GOT3 (cell line): ENCODE measurements at places on chromosomes 3 and 15.

DNA sequence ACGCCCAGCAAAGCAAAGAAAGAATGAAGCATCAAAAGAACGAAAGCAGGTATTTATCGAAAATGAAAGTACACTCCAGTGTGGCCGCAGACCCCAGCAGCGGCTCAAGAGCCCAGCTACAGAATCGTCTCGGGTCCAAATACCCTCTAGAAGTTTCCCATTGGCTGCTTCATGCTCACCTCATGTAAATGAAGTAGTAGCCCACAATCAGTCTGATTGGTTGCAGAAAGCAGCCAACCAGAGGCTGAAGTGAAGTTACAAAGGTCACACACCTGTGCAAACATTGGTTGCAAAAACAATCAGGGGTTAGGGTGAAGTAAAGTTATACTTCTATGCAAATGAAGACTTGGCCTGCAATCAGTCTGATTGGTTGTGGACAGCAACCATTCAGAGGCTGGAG, 32.0 kb downstream of the SV2B start:
- no peak for DNase-seq

GRCh38 chr15:34837246-34838016, 42.1 kb upstream of the ACTC1 start:
- DNase-seq = no peak

GRCh38 chr3:178392511-178392926, 143.7 kb upstream of the KCNMB2 start:
- no peak for DNase-seq

DNA sequence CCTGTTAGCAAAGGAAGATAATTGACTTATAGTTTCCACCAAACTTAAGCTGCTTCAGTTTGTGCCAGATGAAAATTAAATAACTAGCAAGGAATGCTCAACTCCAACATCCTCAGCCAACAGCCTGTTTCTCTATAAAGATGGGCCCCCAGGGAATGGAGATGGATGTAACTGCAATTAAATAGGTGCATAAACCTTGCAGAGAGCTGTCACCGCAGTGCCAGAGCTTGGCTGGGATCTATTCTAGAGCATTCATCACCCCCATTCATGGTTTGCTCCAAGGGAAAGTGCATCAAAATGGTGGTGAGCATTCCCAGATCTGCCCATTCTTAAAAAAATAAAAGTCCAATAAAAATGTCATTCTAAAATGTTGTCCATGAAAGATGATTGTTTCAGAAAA, 19.7 kb upstream of the RORA start:
- no peak for DNase-seq

GRCh38 chr3:30476368-30477084, 129.9 kb upstream of the TGFBR2 start:
- no peak for DNase-seq

DNA sequence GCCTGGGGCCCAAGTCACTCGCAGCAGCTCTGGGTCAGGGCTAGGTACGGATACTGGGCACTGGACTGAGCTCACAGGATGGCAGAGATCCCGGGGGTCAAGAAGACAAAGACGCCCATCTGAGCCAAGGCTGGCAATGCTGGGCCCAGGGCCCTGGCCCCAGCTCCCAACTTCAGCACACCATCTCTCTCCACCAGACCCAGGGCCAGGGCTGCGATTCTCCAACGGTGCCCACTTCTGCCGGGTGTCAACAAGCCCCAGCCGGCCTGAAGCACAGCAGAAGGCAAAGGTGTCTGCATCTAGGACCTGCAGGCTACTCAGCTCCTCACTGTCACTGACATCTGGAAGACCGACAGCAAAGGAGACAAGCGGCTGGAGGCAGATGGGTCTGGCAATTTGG, 8.6 kb downstream of the WDR73 start:
- DNase-seq = no peak
